GM12878 (cell line): ENCODE measurements at places on chromosomes 4 and X.

DNA sequence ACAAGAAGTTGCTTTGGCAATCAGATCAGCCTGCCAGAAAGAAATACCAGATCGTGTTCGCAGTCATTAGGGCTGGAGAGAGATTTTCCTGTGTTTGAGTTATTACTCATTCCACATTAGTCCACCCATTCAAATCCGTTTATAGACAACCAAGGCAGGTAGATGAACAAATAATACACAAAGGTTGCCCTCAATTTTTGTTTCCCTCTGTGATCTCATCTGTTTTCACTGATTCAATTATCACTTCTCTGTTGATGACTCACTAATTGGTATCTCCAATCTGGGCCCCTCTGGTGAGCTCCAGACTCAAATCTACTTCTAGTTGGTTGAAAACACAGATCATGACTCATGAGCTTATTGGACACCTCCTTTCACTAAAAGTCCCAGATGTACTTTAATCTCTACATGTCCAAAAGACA is 54.5 kb downstream of the CHM start:
- no peak for DNase-seq

GRCh38 chrX:97260679-97261078 is 377.0 kb downstream of the RPA4 start:
- DNase-seq: no peak

- peak; percentile 61 for DNase-seq
Observed at GRCh38 chrX:120302434-120302833, 8.8 kb downstream of the TMEM255A start.

DNA sequence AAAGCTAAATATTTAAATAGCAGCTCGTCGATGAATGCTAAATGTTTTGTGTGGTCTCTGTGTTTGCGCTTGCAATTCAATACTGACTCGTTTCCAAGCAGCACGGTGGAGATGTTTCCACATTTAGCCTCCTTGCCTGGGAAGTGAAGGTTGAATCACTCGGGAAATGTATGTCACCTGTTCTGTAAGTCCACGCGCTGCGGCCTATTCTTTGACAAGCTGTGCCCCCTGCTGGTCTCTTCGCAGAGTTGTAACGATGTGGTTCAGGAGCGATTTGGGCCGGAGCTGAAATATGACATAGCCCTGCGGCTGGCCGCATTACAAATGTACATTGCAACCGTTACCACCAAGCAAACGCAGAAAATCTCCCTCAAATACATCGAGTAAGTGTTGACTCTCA is 89.6 kb upstream of the PRPS2 start:
- DNase-seq: peak; percentile 12

GRCh38 chrX:153685751-153686696 is 1.7 kb upstream of the SLC6A8 start:
- DNase-seq: no peak

DNA sequence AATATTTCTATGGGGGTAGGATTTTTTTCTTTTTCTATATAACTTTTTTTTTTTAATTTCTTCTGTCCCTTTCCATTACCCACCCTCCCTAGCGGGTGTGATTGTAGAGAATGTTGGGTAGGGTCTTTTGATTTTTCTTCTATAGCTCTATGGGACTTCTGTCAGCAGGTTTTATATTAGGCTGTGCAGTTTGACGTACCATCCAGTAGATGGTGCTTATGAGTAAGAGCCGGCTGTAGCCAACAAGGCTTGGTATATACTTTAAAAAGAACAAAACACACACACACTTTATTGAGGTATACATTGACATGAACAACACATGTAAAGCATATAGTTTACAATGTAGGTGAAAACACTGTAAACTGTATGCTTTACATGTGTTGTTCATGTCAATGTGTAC is 247.9 kb upstream of the POF1B start:
- DNase-seq: no peak

DNA sequence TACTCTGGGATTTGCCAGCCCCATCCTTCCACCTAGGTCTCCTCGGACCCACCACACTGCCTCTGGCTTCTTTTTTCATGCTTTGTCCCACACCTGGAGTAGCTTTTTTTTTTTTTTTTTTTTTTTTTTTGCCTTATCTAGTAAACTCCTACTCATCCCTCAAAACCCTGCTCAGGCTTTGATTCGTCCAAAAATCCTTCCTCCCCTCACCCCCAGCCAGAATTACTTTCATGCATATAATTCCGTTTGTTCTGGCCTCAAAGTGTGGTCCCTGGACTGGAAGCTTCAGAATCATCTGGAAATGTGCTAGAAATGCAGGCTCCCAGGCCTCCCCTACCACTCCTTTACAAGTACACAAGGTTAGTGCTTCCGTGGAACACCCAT is 320.1 kb downstream of the PTTG2 start:
- no peak for DNase-seq

GRCh38 chr4:30863021-30863420 is 142.9 kb downstream of the PCDH7 start:
- no peak for DNase-seq

- DNase-seq: no peak
Observed at GRCh38 chr4:83237591-83237990, 47.0 kb downstream of the COQ2 start.

DNA sequence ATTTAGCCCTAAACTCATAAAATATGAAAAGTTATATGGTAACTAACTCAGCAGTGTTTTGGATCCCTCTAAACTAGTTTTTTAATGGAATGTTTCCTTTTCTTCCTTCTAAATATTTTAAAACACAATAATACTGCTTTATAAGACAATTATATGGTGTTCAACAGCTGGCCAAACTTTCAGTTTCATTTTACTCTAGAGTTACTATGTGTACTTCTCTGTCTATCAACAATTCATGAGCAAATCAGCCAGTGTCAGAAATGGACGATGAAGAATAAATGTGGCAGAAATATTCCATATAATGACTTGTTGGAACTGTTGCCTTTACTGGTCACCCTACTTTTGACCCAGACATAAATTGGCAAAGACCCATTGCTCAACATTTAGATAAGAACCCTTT is 64.8 kb upstream of the CXXC4 start:
- no peak for DNase-seq

DNA sequence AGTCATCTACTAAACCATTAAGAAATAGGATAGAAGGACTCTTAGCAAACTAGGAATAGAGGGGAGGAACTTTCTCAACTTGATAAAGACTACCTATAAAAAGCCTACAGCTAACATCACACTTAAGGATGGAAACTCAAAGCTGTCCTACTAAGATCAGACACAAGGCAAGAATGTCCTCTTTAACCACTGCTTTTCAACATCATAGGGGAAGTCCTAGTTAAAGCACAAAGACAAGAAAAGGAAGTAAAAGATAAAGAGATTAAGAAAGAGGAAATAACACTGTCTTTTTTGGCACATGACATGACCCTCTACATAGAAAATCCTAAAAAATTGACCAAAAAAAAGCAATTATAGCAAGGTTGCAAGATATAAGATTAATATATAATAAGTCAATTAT is 136.6 kb downstream of the FBXW7 start:
- DNase-seq: peak; percentile 28

DNA sequence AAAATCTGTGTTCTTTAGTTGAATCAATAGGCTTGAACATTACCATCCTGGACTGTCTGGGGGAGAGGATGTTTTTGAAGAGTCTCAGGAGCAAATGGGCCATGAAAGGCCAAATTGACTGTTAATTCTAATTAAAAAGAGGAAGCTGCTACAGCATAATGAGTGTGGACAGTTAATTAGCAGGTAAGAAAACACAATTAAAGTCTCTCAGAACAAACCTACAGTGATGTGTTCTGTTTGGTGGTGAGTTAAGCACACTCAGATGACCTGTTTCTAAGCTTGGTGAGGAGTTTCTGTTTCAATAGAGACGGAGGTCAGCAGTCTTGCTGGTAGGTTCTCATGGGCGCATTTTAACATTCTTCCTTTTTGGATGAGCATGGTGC is 68.1 kb downstream of the DRD5 start:
- DNase-seq: peak; percentile 51

DNA sequence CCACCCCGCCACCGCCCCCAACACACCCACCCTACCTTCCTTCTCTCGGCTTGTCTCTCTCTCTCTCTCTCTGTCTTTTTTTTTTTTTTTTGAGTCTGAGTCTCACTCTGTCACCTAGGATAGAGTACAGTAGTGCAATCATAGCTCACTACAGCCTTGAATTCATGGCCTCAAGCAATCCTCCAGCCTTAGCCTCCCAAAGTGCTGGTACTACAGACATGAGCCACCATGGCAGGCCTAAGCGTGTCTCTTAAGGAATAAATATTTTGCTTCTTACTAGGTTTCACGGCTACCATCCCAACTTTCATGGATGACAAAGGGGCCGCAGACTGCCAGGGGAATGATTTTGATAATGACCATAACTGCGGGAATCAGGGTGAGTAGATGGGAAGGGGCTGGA is 55.8 kb downstream of the SSX7 start:
- DNase-seq: no peak

DNA sequence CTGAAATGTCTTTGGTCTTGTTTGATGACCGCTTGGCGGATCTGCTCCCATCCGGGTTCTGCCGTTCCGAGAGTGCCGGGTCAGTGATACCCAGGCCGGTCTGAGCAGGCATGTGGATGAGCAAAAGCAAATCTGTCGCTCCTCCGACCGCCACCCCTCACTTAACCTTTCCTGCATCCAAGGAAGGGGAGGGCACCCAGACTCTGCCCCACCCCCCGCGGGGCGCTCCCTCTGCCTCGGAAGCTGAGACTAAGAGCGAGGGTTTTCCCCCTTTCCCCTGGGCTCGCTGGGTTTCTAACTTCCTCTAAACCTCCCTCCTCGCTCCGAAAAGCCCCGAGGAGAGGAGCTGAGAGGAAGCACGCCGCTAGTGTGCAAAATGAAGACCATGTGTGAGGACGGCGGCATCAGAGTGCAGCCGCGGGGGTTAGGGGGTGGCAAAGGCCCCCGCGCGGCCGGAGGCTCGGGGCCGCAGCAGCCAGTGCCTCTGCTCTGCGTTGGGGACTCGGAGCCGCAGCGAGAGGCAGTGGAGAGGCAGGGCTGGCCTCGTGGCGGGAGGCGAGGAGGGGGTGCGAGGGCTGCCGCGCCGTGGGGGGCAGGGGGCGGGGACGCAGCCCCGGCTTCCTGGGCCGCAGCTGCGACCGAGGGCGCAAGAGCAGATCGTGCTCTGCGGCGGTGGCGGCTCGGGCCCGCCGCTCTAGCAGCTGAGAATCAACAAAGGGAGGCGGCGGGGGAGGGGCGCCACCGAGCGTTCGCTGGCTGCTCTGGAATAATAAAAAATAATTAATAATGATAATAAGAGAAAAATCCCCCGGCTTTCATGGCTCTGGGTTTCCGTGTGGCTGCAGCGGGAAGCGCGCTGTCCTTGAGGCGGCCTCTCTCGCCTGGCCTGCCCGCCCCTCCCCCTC is 55.8 kb upstream of the BCOR start:
- DNase-seq: no peak

DNA sequence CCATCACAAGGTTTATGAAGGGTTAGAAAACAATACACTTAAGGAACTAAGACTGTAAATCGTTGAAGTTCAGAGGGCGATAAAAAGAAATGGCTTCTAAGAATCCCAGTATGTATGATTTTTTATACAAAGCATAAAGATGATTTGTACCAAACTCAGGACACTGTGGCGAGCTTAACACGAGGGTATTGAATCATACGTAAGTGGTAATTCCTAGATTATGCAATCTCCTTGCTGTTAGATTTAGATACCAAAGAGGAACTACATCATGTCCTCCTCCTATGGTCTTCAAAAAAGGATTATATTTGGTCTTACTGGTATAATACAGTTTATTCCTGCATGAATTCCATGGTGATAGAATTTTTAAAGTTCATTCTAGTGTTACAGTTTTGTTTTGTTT is 23.9 kb downstream of the NFKB1 start:
- DNase-seq: no peak

- DNase-seq: no peak
Observed at GRCh38 chrX:136829413-136829812, 48.7 kb upstream of the ARHGEF6 start.

DNA sequence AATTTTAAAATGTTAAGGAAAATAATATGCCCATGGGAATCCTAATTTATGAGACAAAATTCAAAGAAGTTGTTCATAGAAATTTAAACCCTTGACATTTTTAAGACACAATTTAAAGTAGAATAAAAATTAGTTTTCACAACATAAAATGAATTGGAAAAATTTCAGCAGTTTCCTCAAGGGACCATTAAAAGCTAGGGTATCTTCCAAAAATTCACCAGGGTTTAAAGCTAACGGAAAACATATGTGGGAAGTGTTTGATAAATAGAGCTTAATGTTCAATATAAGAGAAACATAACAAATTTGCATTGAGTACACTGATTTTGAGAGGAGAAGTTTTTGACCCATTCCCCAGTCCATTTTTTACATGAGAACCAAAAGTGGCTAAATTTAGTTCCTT is 228.9 kb upstream of the TTC29 start:
- no peak for DNase-seq

DNA sequence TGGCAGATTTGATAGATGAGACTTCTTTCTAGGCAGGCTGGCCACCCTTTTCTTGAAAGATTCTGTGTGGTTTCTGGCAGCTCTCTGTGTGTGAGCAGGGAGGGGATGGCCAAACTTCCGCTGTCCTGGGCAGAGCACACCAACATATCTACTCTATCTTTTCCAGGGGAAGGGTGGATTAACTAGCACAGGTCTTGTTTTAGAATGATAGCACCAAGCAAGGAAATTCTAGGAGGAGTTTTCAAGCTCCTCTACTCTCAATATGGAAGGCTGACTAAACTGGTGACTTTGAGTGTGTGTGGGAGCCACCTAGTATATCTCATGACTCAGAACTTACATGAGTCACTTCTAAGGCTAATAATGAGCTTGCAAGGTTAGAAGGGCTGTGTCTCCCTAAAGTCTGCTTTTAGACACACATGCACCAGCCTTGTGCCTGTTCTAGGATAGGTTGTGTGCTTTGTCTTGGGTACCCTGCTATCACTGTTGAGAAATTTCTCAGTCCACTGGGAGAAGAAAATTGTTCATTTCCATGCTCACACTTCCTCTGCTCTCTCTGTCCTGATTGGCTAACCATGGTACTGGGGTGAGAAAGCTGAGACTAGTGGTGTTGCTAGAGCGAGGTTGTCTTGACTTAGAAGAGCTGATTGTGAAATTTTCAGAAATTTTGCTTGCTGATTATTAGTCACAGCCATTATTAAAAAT is 72.9 kb downstream of the YIPF6 start:
- peak; percentile 39 for DNase-seq

DNA sequence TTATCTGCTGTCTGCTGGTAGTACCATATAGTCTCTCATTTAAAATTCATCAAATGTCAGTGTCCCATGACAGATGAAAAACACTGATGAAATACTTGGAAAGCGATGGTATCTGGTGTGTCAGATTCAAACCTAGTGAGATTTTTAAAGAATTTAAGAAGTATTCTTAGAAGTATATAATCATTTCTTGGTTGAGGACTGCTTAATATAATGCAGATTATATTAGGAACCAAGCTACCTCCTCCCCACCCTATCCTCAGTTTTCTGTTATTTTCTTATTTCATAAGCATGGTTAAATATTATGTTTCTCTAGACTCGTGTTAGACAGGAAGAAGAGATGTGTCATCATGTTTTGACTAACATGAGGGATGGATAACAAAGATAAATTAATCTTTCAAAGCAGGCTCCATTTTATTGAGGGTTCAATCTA is 118.5 kb downstream of the GLUD2 start:
- no peak for DNase-seq

DNA sequence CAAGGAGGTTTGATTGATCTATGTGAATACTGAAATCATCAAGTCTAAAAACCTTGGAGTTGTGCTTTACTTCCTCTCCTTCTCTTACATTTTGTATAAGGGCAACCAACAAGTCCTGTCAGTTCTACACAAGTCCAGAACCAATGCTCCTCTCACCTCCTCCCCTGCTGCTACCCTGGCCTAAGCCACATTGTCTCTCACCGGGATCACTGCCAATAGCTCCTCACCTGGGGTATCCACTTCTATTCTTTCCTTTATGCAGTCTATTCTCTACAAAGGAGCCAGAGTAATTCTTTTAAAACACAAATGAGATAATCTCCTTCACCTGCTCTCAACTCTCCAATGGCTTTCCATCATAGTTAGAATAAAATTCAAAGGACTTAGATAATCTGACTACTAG is 13.3 kb upstream of the ARHGEF6 start:
- no peak for DNase-seq
